ENCODE measurements at places on chromosomes 12 and 14.

- no peak for DNase-seq
Observed at GRCh38 chr12:5623411-5623810, 191.5 kb downstream of the NTF3 start.

DNA sequence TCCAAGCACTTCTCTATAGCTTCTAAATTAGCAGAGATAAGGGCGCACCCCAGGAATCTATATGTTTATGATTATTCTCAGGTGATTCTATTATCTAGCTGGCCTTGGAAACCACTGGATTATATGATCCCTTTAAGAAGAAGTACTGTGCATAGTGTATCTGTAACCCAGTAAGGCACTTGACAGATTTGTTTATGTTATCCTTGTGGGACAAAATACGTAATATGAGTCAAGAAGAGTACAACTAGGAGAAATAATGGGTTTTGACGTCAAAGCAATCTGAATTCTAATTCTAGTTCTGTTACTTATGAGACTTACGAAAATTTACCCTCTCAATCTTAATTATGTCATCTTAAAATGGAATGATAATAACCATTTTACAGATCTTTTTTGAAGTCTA is 259.6 kb upstream of the NAV3 start:
- no peak for DNase-seq

DNA sequence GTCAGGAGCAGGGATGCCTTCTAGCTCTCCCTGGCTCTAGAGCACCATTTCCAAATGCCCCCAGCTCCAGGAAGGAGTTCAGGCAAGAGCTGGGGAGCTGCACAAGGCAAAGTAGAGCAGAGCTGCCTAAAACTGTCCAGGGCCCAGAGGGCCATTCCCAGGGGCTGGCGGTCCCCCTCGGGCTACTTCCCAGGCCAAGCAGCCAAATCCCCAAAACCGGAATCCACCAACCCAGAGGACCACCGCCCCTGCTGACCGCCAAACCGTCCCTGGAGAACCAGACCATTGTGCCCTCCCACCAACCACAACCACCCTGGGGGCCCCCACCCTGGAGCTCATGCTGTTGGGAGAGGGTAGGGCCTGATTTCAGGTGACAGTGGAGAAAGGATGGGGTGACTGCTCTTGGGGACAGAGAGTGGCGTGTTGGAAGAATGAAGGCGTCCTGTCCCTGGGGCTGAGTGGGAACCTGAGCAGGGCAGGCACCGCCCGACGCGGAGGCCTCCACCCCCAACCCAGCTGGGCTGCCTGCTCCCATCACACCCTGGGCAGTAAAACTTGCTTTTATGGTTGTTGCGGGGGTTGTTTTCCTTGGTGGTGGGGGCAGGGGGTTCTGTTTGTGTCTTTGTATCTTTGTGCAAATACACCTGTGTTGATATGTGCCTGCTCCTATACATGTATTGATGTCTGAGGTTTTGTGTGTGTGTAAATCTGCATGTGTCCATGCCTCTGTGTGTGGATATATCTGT is 24.0 kb upstream of the KRT78 start:
- no peak for DNase-seq

DNA sequence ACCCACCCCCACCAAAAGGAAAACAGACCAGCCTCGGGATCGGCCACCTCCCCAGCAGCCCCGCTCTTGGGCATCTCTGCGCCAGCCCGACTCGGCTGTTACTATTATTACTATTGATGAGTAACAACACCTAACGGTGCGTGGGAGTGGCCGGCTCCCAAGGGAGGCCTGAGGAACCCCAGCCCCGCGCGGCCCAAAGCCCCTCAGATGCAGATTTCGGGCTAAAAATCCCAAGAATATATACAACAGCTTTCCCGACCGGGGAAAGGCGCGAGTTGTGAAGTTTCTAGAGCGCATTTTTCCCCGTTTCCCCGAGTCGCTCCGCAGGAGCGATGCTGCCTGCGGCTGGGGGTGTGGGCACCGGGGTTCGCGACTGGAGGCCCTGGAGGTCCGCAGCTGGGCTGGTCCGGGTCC is 565 bp downstream of the NT5DC3 start:
- DNase-seq, result peak; percentile 69

- no peak for DNase-seq
Observed at GRCh38 chr14:71698673-71699072, 233.6 kb upstream of the RGS6 start.

GRCh38 chr14:35534208-35534872 is 376 bp downstream of the INSM2 start:
- DNase-seq, result peak; percentile 29

GRCh38 chr12:47021298-47021697 is 58.1 kb upstream of the PCED1B start:
- DNase-seq, result no peak

DNA sequence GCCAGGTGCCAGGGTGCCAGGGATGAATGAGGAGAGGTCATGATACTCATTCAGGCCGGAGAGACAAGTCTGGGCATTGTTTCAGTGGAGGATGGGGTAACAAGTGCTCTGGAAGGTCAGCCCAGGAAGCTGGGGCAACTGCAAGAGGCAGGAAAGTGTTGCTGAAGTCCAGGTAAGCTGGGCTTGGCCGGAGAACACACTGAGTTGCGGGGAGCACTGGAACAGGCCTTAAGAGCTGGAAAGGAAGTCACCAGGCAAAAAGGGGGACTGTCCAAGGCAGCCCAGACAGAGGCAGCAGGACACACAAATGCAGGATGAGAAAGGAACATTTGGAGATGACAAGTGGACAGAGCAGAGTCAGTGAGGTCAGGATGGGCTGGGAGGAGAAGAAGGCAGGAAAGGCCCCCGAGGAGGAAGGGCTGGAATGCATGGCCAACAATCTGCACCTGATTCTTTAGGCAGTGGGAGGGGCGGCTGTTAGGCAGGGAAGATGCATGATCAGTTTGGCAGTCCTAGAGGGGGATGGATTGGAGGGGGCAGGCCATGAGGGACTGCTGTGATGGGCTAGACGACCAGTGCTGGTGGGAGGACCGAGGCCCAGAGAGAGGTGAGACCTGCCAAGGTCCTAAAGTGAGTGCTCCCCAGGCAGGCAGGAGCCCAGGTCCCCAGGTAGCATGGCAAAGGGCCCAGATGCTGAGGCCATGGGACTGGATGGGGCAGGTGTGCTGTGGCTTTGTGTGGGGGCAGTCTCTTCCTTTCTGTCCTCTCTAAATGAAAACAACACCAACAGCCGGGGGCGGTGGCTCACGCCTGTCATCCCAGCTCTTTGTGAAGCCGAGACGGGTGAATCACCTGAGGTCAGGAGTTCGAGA is 17.2 kb upstream of the HHIPL1 start:
- DNase-seq, result peak; percentile 46

- no peak for DNase-seq
Observed at GRCh38 chr14:28784096-28785048, 17.8 kb downstream of the FOXG1 start.

DNA sequence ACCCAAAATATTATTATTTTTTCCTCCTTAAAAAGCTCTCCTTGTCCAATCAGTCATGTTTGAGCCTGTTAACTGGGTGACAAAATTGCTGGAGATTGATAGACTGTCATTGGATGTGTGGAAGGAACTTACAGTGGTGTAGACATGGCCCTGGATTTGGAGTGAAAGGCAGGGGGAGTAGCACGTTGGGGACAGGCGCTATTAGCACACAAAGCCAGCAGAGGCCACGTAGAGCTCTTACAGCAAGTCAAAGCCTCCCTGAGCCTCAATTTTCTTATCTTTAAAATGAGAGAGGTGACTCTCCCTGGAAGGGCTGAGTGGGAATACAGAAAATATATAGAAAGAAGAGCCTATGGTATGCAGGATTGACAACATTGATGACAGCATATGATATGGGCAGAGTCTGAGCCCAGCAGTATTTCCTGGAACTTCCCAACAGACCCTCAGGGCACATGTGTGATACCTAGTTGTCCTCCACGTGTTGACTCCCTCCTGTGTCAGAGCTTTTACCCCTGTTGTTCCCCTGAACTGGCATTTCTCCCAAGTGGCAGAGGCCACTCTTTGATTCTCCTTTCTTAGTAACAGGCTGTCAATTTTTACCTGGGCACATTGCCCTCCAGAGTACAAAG is 504.9 kb downstream of the VRK1 start:
- no peak for DNase-seq

DNA sequence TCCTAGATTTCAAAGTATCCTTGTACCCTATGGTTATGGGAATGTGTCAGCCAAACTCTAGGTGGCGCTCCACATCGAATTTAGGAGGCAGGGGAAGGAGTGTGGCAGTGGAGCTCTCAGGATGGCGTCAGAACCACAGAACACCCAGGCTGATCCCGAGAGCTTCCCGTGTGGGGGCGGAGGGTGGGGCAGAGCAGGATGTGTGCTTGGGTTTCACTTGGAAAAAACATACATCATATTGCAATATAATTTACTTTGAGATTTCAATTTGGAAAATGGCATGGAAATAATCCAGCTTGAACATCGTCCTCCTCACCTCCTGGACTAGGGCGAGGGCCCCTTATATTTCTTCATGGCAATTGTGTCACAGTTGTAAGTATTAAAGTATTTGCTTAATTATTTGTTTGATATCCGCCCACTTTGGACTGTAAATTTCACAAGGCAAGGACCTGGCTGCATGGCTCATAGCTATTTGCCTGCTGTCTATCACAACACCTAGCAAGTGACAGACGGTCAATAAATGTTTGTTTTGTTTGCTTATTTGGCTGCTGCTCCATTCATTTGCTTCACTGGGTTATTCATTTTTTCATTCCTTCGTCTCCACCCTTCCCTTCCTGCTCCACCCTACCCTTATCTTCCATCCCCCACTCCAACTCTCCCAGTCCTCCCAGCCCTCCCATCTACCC is 221.5 kb upstream of the HMGA2 start:
- DNase-seq, result peak; percentile 79

GRCh38 chr14:22888662-22889061 is 5.6 kb downstream of the REM2 start:
- DNase-seq, result no peak

DNA sequence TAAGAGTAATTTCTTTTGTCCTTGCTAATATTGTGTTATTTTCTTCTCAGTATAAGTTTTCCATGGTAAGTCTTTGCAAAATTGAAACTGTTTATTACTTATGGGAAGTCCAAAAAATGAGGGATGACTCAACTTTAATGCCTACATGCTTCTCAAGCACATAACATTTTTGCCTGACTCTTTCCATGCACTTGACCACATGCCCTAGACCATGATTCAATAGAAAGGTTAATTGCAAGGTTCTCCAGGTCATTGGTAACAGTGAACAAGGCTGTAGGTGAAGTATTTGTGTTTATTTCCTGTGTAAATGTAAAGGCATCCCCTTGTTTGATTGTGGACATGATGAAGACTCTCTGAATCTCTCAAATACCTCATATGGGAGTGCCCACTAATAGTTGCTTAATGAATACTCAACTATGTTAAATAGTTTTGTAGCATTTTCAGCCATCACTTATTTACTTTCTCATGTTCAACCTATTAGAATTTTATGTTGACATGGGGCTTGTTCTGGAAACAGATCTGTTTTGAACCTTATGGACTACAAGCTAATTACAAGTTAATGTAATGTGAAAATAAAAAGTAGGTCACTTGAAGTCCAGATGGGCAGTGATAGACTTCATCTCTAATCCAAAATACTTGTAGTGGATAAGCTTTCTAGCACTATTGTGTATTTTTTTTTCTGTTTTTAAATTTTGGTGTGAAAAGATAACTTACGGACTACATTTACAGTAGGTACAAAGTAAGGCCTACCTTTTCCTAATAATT is 131.7 kb downstream of the TMTC2 start:
- DNase-seq, result no peak

DNA sequence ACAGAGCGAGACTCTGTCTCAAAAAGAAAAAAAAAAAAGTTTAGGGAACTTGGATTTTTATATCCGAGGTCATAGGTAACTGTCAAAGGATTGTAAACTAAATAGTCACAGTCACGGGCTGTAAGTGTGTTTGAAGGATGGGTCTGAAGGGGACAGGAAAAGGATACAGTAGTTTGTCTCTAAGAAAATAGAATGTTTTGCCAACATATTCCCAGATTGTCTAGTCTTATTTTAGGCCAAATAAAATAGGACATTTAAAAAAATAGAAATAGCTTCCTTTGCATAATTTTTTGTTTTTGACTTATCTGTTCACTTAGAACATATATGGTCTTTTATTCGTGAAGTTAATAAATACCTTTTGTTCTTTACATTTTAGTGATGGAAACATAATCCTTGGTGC is 24.2 kb upstream of the REP15 start:
- DNase-seq, result no peak

DNA sequence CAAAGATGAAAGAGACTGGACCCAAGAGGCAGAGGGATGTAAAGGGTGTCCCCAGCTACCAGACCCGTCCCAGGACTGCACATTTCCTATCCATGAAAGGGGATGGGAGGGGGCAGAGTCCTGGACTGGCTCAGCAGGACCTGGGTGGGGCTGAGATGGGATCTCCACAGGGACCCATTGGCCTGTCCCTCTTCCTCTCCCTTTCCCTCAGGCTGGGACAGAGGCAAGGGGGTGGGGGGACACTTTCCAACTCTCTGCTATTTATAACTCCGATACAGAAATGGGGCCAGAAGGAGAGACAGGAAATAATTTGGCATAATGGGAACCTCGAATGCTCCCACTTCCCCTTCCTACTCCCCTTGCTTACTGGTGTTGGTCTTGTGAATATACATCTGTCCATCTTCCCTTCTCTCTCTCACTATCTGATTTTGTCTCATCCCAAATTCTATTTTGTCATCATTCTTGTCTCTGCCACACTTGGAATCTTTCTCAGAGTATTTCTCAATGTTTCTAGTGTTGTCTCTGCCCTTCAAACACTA is 1.1 kb upstream of the ITGA7 start:
- no peak for DNase-seq

DNA sequence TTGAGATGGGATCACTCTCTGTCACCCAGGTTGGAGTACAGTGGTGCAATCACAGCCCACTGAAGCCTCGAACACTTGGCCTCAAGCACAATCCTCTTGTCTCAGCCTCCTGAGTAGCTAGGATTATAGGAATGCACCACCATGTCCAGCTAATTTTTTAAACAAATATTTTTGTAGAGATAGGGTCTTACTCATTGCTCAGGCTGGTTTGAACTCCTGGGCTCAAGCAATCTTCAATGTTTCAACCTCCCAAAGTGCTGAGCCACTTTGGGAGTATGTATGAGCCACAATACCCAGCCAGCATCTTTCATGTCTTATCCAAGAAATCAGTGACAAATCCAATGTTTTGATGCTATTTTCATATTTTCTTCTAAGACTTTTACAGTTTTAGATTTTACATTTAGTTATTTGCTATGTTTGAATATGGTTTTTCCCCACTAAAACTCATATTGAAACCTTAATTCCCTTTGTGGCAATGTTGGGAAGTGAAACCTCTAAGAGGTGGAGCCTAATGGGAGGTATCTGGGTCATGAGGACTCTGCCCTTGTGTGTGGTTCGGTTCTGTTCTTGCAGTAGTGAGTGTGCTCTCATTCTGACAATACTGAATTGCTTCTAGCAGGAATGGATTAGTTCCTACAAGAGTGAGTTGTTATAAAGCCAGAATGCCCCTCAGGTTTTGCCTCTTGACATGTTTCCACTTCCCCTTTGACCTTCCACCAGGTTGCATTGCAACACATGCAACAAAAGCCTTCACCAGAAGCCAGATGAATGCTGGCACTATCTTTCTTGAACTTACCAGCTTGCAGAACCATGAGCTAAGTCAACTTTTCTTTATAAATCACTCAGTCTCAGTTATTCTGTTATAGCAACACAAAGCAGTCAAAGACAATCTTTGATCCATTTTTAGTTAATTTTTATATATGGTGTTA is 80.8 kb upstream of the AMIGO2 start:
- no peak for DNase-seq

GRCh38 chr12:98908866-98909265 is 263.8 kb downstream of the APAF1 start:
- no peak for DNase-seq
